ENCODE measurements at places on chromosomes 12 and 14.

GRCh38 chr12:9096563-9097176 lies 19.0 kb downstream of the A2M start:
- no peak for DNase-seq

DNA sequence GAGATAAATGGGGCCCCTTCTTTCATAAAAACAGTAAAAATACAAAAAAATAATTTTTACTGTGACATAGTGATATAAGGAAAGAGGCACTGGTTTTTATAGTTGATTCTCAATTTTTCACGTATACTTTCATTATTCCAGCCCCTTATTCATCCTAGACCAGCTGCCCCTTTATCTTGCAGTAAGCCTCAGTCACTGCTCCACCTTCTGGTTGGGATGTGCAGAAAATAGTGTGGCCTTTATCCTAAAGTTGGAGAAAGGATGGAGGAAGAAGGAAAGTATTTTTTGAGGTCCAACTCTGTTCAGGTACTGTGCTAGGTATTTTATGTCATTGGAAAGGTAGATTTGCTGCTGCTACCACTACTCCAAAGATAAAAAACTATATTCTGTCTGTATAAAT lies 172.7 kb downstream of the ANO6 start:
- peak; percentile 50 for DNase-seq

- peak; percentile 83 for DNase-seq
These were observed 114.5 kb downstream of the RAD51B start for GRCh38 chr14:67934087-67934486.

DNA sequence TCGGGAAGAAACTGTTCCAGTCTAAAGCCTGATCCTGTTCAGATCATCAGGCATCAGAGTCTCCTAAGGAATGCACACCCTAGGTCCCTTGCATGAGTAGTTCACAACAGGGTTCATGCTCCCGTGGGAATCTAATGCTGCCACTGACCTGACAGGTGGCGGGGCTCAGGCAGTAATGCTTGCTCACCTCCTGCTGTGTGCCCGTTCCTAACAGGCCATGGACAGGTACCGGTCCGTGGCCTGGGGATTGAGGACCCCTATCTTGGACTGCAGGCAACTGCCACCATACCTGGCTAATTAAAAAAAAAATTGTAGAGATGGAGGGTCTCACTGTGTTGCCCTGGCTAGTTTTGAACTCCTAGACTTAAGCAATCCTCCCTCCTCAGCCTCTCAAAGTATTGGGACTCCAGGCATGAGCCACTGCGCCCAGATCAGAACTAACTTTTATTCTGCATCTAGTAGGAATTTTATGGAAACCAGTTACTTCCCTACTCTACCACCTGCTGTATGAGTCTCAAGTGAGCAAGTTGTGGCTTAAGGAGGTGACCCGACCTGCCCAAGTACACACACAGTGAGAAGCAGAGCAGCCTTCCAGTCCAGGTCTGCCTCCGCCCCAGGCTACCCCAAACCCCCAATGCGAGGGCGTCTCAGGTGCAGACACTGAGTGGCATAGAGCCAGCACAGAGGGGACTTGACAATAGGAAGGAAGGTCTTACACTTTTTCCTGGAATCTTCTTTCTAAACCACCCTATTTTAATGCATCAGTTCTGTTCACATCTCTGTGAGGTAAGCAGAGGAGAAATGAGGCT lies 2.5 kb upstream of the PAPLN start:
- DNase-seq = no peak

- DNase-seq = no peak
These were observed 240.3 kb upstream of the HMGA2 start for GRCh38 chr12:65584016-65584415.

DNA sequence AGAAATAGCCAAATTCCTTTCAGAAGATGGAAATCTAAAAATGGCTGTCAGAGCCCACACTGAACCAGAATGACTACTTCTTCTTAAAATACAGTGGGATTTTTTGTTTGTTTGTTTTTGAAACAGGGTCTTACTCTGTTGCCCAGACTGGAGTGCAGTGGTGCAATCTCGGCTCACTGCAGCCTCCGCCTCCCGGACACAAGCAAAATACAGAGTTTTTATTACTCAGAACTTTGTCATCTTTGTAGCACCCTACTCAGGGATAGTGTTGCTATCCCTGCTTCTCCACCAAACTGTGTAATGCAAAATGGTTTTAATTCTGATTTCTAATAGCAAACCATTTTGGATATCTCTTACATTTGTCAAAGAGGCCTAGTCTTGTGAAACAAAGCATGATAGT lies 16.4 kb downstream of the ZNF410 start:
- no peak for DNase-seq

DNA sequence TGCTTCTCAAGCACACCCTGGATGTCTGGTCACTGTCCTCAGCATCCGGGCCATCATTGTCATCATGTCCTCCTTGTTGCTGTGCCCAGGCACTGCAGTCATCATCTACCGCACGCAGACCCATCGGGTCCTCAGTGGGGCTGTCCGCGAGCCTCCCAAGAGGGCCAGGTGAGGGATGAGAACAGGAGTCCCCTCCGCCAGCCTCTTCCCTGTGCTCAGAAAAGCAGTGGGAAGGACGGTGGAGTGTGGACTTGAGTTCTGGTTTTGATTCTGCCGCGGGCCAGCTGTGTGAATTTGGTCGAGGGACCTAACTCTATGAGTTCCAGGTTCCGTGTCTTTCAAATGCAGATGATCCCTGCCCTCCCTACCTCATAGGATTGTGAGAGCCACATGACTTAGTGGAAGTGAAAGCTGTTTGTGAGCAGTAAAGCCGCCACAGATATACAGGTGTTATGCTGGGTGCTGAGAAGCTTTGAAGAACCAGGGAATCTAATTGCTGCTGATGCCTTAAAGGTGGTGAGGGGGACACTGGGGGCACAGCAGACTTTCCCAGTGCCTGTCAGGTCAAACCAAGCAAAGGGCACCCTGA lies 122.9 kb upstream of the RAP1B start:
- no peak for DNase-seq

DNA sequence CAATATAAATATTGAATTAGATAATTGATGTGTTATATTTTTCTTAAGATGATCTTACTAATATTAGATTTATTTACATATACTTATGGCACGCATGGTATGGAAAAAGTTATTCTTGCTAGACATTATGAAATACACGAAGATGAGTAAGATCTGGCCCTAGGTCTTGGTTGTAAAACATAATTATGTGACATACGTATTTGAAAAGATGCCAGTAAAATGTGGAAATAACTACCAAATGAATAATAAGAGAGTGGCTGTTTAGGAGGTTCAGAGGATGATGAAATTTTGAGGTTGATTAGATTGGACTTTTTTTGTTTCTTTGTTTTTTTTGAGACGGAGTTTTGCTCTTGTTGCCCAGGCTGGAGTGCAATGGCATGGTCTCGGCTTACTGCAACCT lies 41.3 kb downstream of the FANCM start:
- no peak for DNase-seq

DNA sequence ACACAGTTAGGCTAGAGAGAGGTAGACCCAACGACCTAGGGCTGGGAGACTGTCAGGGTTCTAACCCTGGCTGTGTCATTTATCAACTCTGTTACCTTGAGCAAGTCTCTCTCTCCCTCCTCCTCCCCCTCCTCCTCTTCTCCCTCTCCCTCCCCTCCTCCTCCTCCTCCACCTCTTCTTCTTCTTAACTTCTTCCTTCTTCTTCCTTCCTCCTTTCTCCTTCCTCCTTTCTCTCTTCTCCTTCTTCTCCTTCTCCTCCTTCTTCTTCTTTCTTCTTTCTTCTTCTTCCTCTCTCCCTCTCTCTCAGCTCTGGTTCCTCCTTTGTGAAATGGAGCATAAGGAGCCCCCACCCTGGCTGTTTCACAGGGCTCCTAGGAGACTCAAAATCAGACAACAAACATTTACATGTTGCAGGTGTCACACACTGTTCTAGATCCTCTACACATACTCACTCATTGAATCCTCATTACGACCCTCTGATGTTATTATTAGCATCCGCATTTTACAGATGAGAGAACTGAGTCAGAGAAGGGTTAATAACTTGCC lies 2.2 kb upstream of the KCNH3 start:
- DNase-seq = no peak

- peak; percentile 22 for DNase-seq
These were observed 17.4 kb downstream of the FOXN3 start for GRCh38 chr14:89399594-89400068.

DNA sequence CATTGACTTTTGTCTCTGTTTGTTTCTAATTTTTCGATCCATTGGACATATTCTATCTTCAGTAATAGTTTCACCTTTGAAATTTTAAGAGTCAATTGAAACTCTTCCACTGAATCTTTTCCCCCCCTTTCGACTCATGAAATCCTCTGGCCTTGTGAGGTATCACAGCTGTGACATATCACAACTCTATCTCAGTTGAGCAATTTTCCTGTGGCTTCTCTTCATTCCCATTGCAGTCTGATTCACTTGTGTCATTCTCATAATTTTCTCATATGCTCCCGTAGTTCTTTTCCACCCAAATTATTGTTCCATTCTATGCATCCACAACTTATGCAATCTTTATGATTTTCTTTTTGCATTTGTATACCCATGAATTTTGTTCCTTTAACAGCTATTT lies 261.6 kb downstream of the DACT1 start:
- no peak for DNase-seq

- DNase-seq = no peak
These were observed 62.3 kb downstream of the R3HDM2 start for GRCh38 chr12:57368349-57369095.

All from hematopoietic multipotent progenitor cell treated with erythropoietin and hydrocortisone succinate and interleukin-3 and kit ligand, for 8 days (in vitro differentiated cells).